ENCODE measurements at places on chromosomes 13 and 19.

DNA sequence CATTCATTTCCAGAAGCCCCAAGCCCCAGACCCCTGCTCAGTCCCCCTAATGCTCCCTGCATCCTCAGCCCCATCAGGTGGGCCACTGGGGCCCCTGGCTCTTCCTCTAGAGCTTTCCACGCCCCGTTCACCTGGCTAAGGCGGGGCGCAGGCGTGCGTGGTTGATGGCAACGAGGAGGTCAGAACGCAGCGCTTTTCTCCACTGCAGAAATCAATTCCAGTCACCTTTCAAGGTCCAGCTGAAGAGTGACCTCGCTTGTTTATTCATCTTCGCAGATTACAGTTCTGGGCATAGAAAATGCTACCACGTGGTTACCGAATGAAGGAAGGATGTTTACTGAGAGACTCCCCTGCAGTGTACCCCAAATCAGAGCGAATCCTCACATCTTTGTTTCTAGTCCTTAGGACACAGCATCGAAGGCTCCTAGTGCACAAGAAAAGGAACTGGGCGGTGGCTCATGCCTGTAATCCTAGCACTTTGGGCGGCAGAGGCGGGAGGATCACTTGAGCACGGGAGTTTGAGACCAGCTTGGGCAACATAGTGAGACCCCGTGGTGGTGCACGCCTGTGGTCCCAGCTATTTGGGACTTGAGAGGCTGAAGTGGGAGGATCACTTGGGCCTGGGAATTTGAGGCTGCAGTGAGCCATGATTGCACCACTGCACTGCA lies 828 bp upstream of the PBX4 start:
- DNase-seq = no peak

GRCh38 chr19:11848200-11848593 lies 329 bp upstream of the ZNF439 start:
- DNase-seq = no peak

- no peak for DNase-seq
Measured at GRCh38 chr13:25067064-25067463, 28.9 kb upstream of the PABPC3 start.

DNA sequence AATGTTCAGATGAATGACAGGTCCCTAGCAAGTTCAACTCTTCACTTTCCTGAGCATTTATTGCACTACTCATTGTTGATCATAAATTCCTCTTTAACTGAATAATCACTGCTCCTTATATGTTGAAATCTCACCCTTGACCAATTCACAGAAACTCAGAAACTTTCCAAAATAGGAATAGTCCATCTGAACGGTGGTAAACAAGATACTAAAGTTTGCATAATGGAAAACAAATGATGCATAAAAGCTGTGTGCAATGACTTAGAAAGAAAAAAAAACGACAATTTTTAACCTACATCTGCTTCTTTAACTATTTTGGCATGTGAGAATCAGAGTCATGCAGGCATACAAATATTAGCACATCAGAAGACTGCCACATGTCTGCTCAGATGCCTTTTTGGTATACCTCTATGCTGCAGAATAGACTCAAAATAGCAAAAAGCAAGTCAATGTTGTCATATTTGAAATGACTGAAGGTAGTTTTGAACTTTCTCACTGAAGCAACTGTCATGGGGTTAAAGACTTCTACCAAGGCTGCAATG lies 34.8 kb downstream of the SLC10A2 start:
- DNase-seq = peak; percentile 74

GRCh38 chr19:35822579-35822978 lies 9.9 kb upstream of the PRODH2 start:
- no peak for DNase-seq

- DNase-seq = no peak
Measured at GRCh38 chr19:12513531-12514061, 29.0 kb upstream of the ZNF709 start.

- no peak for DNase-seq
Measured at GRCh38 chr13:65508745-65509144, 1721.4 kb downstream of the PCDH9 start.

- peak; percentile 97 for DNase-seq
Measured at GRCh38 chr19:40444000-40444824, at the start of gene SERTAD3. TSS of gene SERTAD3 (minus strand) at chr19:40444335. CDS start at chr19:40442080, 2,255 bp downstream.

DNA sequence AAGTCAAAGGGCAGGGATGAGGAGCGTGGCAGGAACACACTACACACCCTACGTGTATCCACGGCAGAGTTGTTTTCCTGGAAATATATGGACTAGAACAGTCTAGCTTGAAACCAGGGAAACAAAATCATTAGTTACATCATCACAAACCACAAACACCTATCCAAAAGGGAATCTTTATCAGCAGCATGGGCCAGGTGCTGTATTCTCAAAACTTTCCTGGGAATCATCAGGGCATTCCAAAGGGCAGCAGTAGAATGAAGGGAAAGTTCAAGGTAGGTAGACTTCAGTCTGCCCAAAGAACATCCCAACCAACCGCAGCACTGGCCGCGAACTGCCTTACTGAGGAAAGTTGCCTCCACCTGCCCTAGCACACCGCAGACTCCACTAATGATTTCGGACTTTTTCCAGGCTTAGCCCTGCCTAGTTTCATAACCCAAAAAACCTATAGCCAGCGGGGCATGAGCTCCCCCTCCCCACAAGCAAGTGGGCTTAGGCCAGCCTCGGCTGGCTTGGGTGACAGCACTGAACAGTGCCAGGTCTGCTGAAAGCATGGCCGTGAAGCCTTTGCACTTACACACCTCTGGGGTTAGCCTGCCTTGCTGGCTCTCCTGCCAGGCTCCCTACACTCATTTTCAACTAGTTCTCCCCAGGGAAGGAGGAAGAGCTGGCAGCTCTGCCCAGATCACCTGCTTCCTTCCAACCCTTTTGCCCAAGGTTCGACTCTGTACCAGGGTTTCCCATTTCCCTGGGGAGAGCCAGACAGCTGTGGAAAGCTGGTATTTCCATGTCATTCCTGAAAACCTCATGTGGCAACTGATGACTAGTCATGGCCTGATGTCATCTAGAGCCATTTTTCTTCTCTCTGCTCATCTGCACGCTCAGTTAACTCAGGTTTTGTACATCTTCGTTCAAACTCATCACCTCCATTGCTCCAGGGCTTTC lies 77.3 kb upstream of the UBAC2 start:
- no peak for DNase-seq

DNA sequence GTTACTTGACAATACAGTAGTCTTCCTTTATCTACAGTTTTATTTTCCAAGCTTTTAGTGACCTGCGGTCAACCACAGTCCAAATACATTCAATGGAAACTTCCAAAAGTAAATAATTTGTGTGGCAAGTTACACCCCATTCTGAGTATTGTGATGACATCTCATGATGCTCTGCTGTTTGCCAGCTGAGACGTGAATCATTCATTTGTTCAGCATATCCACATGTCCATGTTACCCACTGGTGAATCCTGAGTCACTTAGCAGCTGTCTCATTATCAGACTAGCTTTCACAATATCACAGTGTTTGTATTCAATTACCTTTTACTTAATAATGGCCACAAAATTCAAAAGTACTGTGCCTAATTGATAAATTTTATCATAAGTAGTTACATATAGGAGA lies 179.8 kb downstream of the PRR20E start:
- no peak for DNase-seq

- no peak for DNase-seq
Measured at GRCh38 chr13:75804054-75804453, 167.9 kb downstream of the LMO7 start.

- DNase-seq = no peak
Measured at GRCh38 chr19:8360196-8360595, 3.8 kb upstream of the ANGPTL4 start.

GRCh38 chr13:114103801-114104654 lies 28.4 kb downstream of the RASA3 start:
- DNase-seq = no peak

- DNase-seq = no peak
Measured at GRCh38 chr13:42580644-42581043, 6.7 kb downstream of the TNFSF11 start.

- no peak for DNase-seq
Measured at GRCh38 chr13:95254339-95254738, 46.9 kb downstream of the ABCC4 start.

DNA sequence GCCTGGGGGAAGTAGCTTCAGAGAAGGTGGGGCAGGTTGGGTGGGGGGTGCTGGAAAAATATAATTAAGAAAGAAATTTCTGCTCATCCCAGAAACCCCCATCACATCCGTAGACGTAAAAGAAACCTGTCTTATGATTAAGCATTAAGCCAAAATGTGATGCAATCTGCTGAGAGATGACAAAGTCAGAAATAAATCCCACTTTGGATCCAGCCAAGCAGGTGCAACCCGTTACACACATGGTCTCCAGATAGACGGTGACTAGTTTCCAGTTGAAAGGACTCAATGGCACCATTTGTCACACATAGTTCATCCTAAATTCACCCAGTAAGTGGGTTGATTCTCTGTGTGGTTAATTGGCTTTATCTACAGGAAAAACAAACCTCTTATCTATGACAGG lies 34.1 kb downstream of the PSG5 start:
- DNase-seq = no peak

GRCh38 chr13:110809871-110810486 lies 96.5 kb downstream of the ING1 start:
- no peak for DNase-seq

- no peak for DNase-seq
Measured at GRCh38 chr13:35917942-35918645, 213.1 kb downstream of the DCLK1 start.

DNA sequence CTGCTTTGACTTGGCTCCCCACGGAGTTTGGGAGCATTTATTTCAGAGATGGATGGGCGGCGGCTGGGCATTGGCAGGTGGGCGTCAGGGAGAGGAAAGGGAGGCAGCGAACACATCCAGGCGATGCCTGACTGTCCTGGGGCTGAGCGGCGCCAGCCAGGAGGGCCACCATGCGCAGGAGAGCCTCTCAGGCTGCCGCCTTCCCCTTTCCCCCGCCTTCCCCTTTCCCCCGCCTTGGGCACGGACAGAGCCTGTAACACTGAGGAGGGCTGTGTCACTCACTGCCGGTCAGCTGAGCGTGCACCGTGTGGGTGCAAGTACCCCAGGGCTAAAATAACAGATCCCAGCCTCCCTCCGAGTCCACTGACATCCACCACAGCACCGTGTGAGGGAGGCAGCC lies 11.4 kb downstream of the MCF2L start:
- DNase-seq = no peak

DNA sequence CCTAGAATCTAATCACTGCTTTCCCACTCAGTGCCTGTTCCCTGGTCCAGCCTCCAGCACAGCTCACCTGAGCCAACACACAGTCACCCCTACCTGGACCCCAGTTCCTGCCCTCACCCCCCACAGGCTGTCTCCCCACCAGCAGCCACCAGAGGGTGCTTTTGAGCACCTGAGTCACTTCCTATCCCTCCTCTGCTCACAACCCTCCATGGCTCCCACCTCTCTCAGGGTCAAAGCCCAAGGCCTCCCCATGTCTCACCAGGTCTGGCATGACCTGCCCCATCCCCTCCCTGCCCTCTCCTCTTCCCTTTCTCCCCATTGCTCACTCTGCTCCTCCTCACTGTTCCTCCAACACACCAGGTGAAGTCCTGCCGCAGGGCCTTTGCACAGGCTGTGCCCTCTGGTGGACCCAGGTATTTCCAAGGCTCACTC lies 7.1 kb upstream of the DPP9 start:
- peak; percentile 70 for DNase-seq

GRCh38 chr13:105908586-105908985 lies 626.9 kb downstream of the EFNB2 start:
- DNase-seq = no peak

DNA sequence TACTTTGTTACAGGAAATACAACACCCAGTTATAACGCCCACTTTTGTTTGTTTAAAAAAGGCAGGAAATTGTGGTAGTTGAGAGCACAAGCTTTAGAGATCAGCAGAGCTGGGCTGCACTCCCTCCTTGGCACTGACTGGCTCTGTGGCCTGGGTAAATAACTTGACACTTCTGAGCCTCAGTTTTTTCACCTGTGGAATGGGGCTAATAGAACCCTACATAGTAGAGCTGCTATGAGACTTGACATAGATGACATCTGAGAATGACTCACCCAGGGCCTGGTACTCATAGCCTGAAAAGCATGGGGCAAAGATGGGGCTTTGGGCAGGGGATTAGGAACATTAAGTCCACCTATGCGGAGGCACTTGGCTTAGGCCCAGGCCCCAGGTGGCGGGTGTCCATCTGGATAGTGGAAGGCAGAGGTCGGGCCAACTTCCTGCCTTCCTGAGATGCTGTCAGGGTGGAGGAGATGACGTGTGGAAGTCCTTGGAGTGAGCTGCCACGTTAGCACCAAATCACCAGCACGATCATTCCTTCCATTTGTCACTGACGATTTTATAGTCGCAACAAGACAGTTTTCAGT lies 159.1 kb downstream of the KATNAL1 start:
- no peak for DNase-seq
